PC-9 (cell line): ENCODE measurements at places on chromosomes 1 and 21.

DNA sequence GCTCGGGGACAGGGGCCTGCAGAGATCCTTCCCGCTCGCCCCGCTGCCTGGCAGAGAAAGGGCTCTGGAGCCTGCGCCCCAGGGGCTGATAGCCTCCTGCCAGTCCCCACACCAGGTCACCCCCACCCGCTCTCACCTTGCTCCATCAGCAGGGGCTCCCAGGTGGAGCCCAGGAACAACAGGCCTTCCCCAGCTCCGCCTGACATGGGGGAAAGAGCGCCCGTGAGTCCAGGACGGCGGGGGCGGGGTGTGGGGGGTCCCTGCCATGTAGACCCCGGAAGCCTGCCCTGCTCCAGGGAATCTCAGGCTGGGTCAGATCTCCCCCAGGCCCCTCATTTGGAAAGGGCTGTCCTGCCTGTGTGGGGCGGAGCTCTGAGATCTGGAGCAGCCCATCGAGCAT is 166.5 kb downstream of the PRDM16 start:
- no peak overlapping the region for H3K4me3 ChIP-seq
- H3K27ac ChIP-seq: no peak overlapping the region
- H3K36me3 ChIP-seq: no peaks in the 10 kb centered on the region
- no peak for DNase-seq
- H3K4me1 ChIP-seq: no peaks in the 10 kb centered on the region

DNA sequence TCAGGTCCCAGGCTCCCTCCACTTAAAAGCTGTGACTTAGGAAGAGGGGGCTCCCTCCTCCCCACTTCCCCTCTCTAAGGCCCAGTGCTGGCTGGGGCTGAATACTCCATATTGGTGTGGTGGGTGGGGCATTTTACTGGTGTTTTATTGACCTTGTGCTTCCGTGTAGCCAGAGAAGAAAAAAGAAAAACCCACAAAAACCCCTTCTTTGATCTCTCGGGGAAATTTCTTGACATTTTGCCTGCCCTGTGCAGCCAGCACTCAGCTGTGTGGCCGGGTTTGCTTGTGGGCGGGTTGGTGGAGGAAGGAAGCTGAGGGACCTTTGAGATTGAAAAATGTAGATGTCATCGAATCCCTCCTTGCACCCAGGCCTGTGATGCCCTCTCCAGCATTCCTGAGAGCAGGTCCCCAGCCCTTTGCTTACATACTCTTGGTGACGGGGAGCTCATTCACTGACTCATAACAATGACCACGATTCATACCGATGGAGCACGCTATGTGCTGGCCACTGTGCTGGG is 24.8 kb downstream of the TNFRSF8 start:
- H3K27me3 ChIP-seq: peaks cover 5% of the 10 kb centered on the region; the same call in 1 of the 2 replicates
- no peaks in the 10 kb centered on the region for H3K4me1 ChIP-seq
- H3K4me3 ChIP-seq: no peak overlapping the region
- no peak for DNase-seq
- H3K27ac ChIP-seq: no peak overlapping the region

DNA sequence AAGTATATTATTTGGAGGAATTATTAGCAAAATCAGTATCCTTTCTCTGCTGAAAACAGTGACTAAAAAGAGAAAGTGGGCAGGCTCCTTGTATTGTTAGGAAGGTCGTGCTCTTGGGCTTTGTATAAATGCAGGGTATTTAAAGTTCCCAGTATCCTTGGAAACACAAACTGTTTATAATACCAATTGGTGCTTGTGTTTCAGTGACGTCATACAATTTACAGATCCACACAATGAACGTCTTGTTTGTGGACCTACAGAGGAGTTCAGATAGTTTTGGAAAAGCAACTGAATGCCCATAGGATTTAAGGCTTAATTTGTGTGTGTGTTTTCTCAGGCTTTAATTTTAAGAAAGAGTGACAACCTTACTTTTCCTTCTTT is 168.2 kb downstream of the RASAL2 start:
- no peak for DNase-seq
- no peaks in the 10 kb centered on the region for H3K27me3 ChIP-seq
- no peaks in the 10 kb centered on the region for H3K36me3 ChIP-seq

- H3K27me3 ChIP-seq: no peaks in the 10 kb centered on the region
- DNase-seq: no peak
- no peak overlapping the region for H3K27ac ChIP-seq
Observed at GRCh38 chr1:201759194-201759815, 69.7 kb upstream of the IPO9 start.

- no peaks in the 10 kb centered on the region for H3K36me3 ChIP-seq
- no peaks in the 10 kb centered on the region for H3K27me3 ChIP-seq
- H3K27ac ChIP-seq: no peak overlapping the region
- H3K4me1 ChIP-seq: peaks cover 9% of the 10 kb centered on the region
Observed at GRCh38 chr1:41618871-41619270, 134.4 kb upstream of the EDN2 start.

GRCh38 chr1:224668984-224669383 is 52.9 kb downstream of the CNIH3 start:
- peak; percentile 30 for DNase-seq
- H3K36me3 ChIP-seq: no peaks in the 10 kb centered on the region
- H3K27ac ChIP-seq: no peak overlapping the region
- H3K4me3 ChIP-seq: no peak overlapping the region
- no peaks in the 10 kb centered on the region for H3K27me3 ChIP-seq

DNA sequence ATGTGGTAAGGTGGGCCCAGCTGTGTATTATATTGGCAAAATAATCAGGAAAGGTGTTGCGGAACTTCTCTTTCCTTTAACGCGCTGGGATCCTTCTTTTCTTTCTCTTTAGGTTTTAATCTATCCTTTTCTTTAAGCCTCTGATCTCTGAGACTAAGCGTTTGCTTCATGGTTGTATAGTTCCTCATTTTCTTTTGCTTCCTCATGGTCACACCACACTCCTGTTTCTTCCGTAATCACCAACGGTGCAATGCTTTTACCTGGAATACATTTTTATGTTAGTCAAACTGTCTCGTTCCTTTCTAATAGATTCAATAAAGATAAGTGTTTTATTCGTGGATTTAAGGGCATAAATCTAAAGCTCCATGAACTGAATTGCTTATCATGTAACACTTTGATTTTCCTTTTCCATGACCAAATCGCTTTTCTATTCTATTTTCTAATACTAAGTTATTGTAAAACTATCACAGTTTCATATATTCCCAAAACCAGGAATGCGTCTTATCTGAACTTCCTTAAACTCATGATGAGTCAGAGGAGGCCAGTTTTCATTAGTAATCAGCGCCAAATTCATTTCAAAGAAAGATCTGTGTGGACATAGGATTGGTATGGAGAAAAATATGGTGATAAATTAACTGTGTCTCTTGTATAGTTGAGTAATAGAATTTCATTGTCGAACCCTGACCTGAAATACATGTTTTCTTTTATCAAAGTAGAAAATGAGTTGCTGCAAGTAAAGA is 12.2 kb downstream of the SDCCAG8 start:
- H3K4me3 ChIP-seq: peak overlapping the region; percentile 35; the same call in 1 of the 2 replicates
- peak overlapping the region; percentile 88 for H3K27ac ChIP-seq
- peak; percentile 89 for DNase-seq
- H3K4me1 ChIP-seq: peaks cover 36% of the 10 kb centered on the region

- peaks cover 14% of the 10 kb centered on the region for H3K4me1 ChIP-seq
- no peaks in the 10 kb centered on the region for H3K27me3 ChIP-seq
Observed at GRCh38 chr1:226738995-226739695, at the start of gene ITPKB. Gene ITPKB, minus strand, starts transcription at chr1:226739282. Its CDS starts 1,824 bp downstream, at chr1:226737458.

DNA sequence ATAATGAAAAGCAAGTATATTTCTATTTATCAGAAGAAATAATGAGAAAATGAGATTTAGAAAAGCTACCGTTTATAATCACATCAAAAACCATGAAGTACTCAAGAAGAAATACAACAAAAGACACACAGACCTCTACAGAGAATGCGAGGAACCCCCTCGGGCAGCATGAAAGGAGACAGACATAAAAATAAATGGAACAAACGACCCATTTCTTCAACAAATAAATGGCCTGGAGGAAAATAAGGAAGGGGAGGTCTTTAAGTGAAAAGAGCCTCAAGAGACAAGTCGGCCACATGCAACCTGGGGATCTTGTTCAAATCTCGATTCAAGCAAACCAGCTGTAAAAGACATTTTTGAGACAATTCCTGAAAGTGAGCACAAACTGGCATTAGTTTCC is 6.0 kb downstream of the CFAP74 start:
- H3K27me3 ChIP-seq: peaks cover 11% of the 10 kb centered on the region; the same call in 1 of the 2 replicates
- H3K4me1 ChIP-seq: peaks cover 12% of the 10 kb centered on the region
- no peak overlapping the region for H3K27ac ChIP-seq
- no peak overlapping the region for H3K4me3 ChIP-seq
- DNase-seq: no peak

DNA sequence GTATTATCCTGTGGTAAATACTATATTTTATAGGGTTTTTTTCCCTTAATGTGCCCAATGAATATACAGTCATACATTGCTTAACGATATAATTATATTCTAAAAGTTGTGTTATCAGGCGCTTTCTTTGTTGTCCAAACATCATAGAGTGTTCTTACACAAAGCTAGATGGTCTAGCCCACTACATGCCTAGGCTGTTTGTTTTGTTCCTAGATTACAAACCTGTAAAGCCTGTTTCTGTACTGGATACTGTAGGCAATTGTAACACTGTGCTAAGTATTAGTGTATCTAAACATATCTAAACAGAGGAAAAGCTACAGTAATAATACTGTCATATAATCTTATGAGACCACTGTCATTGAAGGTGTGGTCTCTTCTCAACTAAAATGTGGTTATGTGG is 242.6 kb upstream of the C1orf105 start:
- no peak overlapping the region for H3K4me3 ChIP-seq
- no peak for DNase-seq
- H3K27me3 ChIP-seq: no peaks in the 10 kb centered on the region
- no peaks in the 10 kb centered on the region for H3K36me3 ChIP-seq
- no peak overlapping the region for H3K27ac ChIP-seq

- no peaks in the 10 kb centered on the region for H3K4me1 ChIP-seq
- H3K36me3 ChIP-seq: no peaks in the 10 kb centered on the region
- H3K27ac ChIP-seq: no peak overlapping the region
- no peak overlapping the region for H3K4me3 ChIP-seq
- no peaks in the 10 kb centered on the region for H3K27me3 ChIP-seq
- no peak for DNase-seq
Observed at GRCh38 chr1:117038236-117038635, 21.9 kb upstream of the TTF2 start.

- no peaks in the 10 kb centered on the region for H3K27me3 ChIP-seq
- no peak overlapping the region for H3K27ac ChIP-seq
- no peak overlapping the region for H3K4me3 ChIP-seq
- no peak for DNase-seq
- peaks cover 11% of the 10 kb centered on the region; the same call in 1 of the 2 replicates for H3K4me1 ChIP-seq
Observed at GRCh38 chr1:12232221-12232620, 2.4 kb downstream of the VPS13D start.

DNA sequence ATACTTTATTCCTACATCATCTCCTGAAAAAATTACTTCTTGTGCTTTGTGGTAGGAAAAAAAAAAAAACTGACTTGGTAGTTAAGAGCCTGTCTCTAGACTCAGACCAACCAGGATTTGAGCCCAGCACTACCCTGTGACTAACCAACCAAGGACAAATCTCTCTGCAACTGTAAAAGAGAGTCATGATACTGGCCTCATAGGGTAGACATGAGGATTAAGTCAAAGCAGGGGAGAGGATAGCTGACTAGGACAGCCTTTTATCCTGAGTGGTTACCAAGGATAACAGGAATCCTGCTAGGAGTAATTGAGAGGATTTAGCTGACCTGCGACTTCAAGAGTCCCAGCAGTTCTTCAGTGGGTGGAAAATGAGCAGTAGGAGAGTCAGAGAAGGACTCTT is 112.8 kb downstream of the C1orf21 start:
- H3K27me3 ChIP-seq: no peaks in the 10 kb centered on the region
- H3K27ac ChIP-seq: no peak overlapping the region
- H3K36me3 ChIP-seq: no peaks in the 10 kb centered on the region
- H3K4me1 ChIP-seq: no peaks in the 10 kb centered on the region
- DNase-seq: no peak

DNA sequence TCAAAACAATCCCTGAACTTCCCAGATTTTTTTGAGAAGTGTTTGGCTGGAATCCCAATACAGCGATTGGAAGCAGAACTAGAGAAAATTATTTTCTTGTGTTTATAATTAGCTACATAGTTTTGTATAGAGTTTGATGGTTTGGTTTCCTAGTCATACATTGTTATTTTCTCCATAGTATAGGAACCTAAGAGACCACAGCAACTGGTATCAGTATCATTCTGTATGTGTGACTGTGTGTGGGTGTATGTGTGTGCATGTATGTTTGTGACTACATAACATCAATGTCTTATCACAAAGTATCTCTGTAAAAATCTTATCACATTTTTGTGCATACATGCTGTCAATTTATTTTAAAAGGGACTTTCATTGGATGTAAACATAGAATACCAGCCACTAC is 780.5 kb downstream of the MRPL39 start:
- no peak for DNase-seq
- H3K4me3 ChIP-seq: no peak overlapping the region
- no peaks in the 10 kb centered on the region for H3K27me3 ChIP-seq
- H3K36me3 ChIP-seq: no peaks in the 10 kb centered on the region

- no peaks in the 10 kb centered on the region for H3K36me3 ChIP-seq
- H3K27me3 ChIP-seq: peaks cover 9% of the 10 kb centered on the region
- H3K27ac ChIP-seq: no peak overlapping the region
- H3K4me3 ChIP-seq: no peak overlapping the region
- DNase-seq: peak; percentile 39
- H3K4me1 ChIP-seq: no peaks in the 10 kb centered on the region
Observed at GRCh38 chr1:6727535-6727934, 25.9 kb upstream of the DNAJC11 start.

DNA sequence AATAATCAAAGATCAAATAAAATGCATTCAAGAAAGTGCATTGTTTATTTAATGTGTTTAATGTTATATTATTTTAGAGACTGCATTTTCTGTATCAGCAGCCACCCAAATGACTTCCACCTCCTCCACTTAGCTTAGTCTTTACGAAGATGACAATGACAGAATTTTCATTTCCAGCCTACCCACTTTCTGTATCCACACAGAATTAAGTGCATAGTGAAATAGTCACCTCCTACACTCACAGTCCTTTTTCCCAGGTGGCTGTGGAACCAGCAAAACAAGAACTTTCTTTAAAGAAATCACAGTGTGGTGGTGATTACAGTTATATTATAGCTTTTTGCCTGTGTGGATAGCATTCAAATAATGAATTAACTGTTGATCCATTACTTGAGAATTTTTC is 66.2 kb upstream of the KCNK1 start:
- H3K27me3 ChIP-seq: no peaks in the 10 kb centered on the region
- H3K4me3 ChIP-seq: no peak overlapping the region
- H3K36me3 ChIP-seq: no peaks in the 10 kb centered on the region
- 0 out of 2 replicates have a peak, but pooled peaks cover 8% of the 10 kb centered on the region for H3K4me1 ChIP-seq

- H3K4me1 ChIP-seq: no peaks in the 10 kb centered on the region
- peaks cover 20% of the 10 kb centered on the region for H3K27me3 ChIP-seq
- H3K4me3 ChIP-seq: no peak overlapping the region
- H3K36me3 ChIP-seq: no peaks in the 10 kb centered on the region
Observed at GRCh38 chr1:18100491-18101063, 7.0 kb upstream of the IGSF21 start.
